ENCODE measurements at places on chromosomes 16 and 17. TPM values are rescaled to one million over a fixed set of nuclear protein-coding genes. Genes with fewer than 3 reads are reported as not detected.

The KCNJ12 gene
- 0.15 TPM for total RNA-seq

The ADAP2 gene
- total RNA-seq: 4.5 TPM

The TNFRSF13B gene
- total RNA-seq: not detected

The C16orf46 gene
- 0.73 TPM for total RNA-seq

The UMOD gene
- not detected for total RNA-seq

The PRRT2 gene
- total RNA-seq: 6.0 TPM

The VPS35L gene
- 49.3 TPM for total RNA-seq

The KLHL10 gene
- total RNA-seq: 0.29 TPM

The CDH3 gene
- 0.17 TPM for total RNA-seq

Data from smooth muscle cell of trachea (primary cell).